ENCODE measurements at places on chromosomes 11 and 22.

DNA sequence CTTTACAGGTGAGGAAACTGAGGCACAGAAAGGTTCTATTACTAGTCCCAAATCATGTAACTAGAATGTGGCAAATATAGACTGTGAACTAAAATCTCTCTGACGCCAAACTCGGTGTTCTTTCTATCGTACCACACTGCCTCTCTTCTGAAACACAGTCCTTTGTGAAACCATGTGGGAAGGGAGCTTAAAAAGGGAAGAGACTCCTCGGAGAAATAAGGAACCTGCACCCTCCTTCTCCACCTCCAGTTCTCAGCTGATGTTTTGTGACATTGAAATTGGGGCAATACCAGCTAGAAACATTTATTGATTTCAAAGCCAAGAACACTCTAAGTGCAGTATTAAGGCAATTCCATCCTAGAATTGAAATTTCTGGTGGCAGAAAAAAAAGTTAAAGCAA is 76.4 kb upstream of the DRD2 start:
- DNase-seq: no peak

GRCh38 chr22:32743046-32743445 is 58.5 kb upstream of the TIMP3 start:
- no peak for DNase-seq

DNA sequence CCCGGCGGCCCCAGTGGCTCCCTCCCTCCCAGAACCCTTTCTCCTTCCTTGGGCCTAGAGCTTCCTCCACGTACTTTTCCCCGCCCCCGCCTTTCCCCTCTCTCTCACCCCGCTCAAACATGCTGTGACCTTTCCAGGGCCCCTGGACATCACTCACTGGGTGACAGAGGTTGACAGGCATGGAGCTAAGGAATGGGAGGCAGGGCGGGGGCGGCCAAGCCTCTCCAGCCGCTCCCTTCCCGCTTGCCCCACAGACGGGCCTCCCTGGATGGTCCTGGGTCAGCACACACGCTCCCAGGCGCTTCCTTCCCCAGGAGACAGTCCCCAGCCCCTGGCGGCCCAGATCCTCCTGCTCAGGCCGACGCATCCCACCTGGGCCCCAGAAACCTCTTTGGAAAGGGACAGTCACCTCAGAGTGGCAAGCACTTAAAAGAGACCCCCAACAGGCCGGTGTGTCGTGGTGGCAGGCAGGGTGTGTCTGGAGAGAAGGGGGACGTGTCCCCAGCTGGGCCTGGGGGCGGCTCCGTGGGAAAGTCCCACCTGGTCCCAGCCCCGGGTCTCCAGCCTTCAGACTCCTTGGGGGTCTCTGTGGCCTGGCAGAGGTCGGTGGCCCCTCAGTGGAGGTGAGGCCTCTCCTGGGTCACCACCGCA is 8.8 kb downstream of the H19 start:
- no peak for DNase-seq

DNA sequence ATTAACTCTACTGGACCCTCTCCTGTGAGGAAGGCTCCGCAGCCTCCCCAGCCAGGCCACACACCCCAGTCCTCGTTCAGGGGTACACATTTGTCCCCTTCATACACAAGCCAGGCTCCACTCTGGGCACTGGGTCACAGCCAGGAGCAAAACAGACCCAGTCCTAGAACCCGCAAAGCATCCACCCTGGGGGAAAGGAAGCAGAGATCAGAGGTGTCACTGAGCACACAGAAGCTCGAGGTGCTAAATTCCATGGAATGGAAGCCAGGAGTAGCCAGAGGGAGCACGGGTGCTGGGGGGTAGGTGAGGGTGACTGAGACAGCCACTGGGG is 43.6 kb upstream of the TH start:
- DNase-seq: no peak

DNA sequence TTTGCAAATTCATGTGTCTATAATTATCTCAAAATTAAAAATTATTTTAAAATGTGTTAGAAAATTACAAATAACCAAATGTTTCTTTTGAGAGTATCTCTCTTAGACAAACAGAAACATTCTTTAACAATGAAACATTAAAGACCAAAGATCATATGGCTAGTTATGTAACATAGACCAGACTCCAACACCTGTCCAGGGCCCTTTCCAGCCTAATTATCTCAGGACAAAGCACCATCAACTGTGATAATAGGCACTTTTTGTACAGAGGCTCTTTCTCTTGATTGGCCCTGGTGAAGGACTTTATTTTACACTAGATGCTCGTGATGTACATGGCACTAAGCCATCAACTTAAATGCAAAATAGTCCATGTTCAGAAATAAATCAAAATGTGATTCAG is 5.0 kb upstream of the PLEKHA7 start:
- DNase-seq: no peak

- DNase-seq: no peak
These were observed 355.7 kb downstream of the CNTN5 start for GRCh38 chr11:99376463-99376862.

- DNase-seq: no peak
These were observed 63.6 kb upstream of the PITPNB start for GRCh38 chr22:27982630-27983180.

GRCh38 chr11:73055655-73056354 is 86.3 kb downstream of the FCHSD2 start:
- DNase-seq: no peak

GRCh38 chr11:30459821-30460220 is 126.3 kb downstream of the MPPED2 start:
- DNase-seq: no peak
